ENCODE measurements at places on chromosomes 7 and 10.

- no peak for DNase-seq
Measured at GRCh38 chr7:155918720-155919390, 106.6 kb upstream of the SHH start.

- no peak for DNase-seq
Measured at GRCh38 chr7:17951742-17952254, 11.5 kb upstream of the SNX13 start.

DNA sequence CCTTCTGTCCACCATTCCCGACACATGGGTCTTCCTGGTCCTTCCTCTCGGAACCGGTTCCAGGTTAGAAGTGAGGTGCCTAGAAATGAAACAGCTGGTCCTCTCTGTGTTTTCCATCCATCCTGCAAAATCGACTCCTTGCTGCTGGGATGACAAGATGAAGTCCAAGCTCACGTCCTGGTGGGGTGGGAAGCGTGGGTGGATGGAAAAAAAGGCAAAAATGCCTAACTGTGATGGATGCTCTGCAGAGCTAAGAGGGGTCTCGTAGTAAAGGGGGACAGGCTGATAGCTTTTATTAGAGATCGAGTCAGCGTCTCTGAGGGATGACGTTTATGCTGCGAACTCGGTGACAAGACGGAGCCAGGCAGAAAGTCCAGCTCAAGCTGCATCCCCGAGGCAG, 14.1 kb downstream of the CALML5 start:
- DNase-seq: no peak

- no peak for DNase-seq
Measured at GRCh38 chr10:111114758-111115500, 38.1 kb downstream of the ADRA2A start.

DNA sequence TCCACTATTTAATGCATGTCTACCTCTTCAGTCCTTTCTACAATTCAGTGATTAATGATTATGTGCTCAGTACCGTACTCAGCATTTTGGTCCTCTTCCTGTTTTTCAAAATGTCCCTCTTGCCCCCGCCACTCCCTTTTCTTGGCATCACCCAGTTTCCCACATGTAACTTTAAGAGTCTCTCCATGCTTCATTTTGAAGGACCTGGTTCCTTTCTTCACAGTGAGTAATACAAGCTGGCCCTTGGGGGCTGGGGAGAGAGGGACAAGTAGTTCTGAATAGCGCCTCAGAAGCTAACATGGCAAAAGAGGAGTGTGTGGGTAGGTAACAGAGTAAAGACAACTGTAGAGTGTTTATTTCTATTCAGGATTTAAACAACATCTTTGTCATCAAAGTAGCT, 34.6 kb upstream of the SLIT1 start:
- DNase-seq: no peak

DNA sequence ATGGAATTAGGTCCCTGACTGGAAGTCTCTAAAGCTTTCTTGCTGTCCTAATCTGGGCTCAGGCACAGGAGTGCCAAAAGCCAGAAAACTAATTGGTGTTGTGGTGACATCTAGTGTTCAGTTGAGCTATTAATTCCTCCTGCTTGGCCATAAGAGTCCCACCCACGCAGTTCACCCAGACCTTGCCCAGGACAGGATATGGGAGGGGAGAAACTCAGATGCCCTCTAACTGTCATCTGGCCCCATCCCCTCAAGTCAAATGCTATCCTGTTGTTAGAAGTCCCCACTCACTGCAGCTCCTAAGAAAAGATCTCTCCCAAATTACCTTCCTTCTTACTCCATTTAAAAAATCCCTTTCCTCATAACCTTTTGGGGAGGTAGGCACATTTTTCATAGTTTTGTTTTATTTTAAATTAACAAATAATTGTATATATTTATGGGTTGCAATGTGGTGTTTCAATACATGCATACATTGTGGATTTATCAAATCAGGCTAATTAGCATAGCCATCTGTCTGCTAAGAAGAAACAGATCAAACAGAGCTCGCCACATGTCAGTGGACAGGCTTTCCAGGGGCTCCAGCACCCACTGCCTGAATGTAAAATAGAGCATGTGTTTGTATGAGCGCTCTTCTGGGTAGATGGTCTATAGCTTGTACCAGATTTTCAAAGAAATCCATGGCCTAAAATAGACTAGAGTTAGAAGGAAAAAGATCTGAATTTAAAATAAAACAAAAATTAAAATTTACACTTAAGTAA, 84.0 kb downstream of the GSAP start:
- DNase-seq: peak; percentile 80

DNA sequence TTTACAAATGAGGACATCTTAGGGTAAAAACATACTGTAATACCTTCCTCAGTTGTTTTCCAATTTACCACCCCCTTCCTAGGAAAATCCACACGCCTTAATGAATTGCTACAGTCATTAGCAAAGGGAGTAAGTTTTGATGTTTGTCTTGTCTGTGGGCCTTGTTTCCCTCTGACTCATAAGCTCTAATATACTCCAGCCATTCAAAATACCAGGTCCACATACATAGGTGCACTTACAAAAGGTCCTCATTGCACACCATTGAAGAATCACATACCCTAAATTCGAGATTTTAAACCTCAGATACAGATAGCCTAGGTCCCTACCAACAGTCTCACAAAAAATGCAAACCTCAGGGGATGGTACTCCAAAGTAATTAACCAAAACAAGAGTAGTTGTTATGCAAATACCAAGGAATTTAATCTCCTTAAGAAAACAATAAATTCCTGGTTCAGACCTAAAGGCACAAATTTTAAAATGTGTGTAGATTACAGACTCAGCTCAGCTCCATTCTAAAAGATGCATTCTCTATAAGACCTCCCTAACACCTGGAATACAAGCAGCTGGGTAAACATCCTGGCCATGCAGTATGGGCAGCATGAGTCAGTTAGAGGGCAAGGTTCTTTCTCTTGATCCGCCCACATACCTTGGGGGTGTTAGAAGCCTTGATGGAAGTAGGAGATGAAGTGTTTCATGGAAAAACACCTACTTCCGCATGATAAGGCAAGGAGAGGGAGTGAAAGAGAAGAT, 3.0 kb upstream of the LIPK start:
- DNase-seq: no peak

DNA sequence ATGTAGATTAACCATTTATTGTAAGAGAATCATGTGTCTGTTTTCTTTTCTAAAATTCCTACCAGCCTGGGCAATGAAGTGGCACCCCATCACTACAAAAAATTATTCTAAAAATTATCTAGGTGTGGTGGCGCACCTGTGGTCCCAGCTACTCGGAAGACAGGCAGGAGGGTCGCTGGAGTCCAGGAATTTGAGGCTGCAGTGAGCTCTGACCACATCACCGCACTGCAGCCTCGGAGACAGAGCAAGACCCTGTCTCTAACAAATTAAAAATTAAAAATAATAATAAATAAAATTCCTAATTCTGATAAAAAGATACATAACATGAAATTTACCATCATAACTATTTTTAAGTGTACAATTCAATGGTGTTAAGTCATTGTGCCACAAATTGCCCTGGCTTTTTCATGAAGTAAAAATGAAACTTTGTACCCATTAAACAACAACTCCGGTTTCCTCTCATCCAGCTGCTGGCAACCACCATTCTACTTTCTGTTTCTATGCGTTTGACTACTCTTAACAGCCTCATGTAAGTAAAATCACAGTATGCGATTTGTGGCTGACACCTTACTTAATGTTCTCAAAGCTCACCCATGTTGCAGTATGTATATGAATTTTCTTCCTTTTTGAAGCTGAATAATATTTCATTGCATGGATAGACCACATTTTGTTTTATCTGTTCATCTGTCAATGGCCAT, 20.6 kb upstream of the USP6NL start:
- peak; percentile 82 for DNase-seq

GRCh38 chr10:5305374-5305773, 59.4 kb upstream of the UCN3 start:
- no peak for DNase-seq

GRCh38 chr7:32476816-32477648, 13.1 kb downstream of the LSM5 start:
- DNase-seq: no peak

DNA sequence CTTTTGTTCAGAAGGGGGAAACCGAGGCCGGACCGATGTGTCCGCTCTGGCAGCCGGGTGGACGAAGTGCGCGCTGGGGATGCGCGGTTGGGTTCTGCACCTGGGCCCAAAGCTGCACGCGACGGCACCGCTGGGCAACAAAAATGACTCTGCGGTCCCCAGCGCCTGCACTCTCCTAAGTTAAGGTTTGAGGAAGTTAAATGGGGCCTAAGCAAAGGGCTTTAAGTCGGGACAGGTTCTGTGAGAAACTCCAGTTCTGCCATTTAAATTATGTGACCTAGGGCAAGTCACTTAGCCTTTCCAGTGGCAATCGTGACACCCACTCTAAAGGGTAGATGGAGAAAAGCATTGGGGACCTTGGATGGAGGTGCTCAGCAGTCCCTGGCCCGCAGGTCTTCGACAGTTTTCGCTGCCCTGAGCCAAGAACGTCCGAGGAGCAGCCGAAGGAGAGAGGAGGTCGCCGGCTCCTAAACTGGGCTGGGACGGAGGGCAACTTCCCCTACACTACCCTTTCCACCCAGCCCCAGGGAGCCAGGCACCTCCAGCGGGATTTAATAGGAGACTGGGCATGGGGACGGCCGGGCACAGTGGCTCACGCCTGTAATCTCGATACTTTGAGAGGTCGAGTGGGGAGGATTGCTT, 534 bp upstream of the ACBD5 start:
- DNase-seq: peak; percentile 88

GRCh38 chr7:15820319-15820718, 133.8 kb upstream of the MEOX2 start:
- no peak for DNase-seq

DNA sequence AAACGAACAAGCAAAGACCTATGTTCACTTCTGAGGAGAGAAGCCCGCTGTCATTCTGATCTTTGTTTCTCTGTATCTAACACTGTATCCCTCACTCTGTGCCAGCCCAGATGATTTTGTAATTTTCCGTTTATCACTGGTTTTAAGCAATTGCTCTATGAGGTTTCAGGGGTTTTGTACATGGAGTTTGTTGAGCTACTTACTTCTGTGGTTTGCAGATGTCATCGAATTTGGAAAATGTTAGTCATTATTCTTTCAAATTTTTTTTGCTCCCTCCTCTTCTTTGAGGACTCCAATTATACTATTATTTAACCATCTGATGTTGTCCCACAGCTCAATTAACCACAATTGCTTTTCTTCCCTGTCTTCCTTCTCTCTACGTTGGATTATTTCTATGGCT, 650.9 kb upstream of the IGFBP3 start:
- no peak for DNase-seq

GRCh38 chr10:77189075-77189474, 448.5 kb downstream of the KCNMA1 start:
- no peak for DNase-seq

DNA sequence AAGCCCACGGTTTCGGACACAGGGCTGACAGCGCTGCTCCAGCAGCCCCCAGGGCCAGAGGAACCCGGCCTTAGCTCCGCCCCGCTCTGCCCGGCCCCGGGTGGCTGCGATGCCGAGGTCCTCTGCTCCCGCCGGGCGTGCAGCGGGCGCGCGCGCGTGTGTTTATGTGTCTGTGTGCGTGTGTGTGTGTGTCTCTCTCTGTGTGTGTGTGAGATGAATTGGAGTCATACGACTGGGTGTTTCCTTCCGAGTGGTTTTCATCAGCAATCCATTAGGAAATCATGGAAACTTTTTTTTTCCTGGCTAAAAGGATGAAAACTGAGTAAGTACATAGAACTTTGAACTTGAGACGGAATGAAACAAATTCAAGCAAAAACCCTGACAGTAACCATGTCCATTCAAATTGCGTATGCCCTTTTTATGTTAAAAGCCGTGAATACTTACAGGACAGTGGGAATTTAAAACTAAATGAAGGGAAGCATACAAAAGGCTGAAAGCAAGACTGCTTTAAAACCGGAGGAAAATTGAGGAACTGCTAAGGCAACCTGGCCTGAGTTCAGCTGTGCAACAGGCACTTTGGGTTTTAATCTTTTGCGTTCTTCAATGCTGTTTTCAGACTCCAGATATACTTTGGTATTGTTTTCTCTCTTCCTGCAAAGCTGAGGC, at the start of gene CPED1:
CPED1 (plus strand) TSS at position 121 of the 666 bp plus-strand sequence. CDS start 911 bp downstream, outside the sequence.
- peak; percentile 62 for DNase-seq

DNA sequence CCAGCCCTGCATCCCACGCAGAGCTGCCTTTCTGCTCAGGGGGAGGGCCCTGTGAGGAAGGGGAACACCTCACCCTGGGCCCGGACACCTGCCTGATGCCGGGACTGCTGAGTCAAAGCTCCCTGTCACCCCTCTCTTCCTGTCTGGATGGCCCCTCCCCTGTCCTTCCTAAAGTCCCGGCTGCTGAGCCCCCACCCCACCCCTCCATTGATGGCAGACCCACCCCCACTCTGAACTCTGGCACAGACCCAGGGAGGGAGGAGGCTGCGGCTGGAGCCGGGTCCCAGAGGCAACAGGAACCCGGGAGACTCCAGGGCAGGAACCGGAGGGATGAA, 78.7 kb downstream of the ELFN1 start:
- DNase-seq: no peak

DNA sequence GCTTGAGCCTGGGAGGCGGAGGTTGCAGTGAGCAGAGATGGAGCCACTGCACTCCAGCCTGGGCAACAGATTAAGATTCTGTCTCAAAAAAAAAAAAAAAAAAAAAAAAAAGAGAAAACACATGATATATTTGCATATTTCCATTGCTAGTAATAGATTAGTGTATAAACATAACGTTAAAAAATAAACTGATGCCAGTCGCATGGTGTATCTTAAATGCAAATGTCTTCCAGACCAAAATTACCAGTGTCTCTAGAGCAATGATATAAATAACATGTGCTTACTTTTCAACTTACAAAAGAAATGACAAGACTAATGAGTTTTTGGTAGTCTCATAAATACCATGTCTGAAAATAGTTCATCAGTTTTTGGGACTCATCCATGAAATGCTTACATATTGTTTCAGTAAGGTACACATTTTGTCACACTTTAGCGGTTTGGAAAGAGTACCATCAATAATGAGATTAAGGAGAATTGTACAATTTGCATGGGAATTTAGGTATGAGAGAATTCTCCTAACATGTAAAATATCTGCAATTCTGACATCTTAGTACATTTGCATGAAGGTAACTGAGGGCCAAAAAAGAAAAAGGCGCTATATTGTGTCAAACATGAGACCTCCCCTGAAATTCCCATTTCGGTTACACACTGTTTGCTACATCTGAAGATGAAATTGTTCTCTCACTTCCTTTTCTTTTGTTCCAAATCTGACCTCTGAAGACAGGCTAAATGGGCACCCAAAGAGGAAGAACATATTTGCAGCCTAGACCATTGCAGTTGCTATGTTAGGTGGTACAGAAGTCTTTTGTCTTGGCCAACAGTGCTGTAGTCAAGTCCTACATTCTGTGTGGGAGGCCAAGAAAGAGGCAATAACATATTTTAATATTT, 51.5 kb upstream of the PIP4K2A start:
- DNase-seq: peak; percentile 68

Data from B cell (primary cell).